ENCODE measurements at places on chromosomes 11 and 22. TPM values are rescaled to one million over a fixed set of nuclear protein-coding genes. Genes with fewer than 3 reads are reported as not detected.

Gene LPXN
- total RNA-seq, result 4.8 TPM

Gene LARGE2
- not detected for total RNA-seq

Gene SLC22A25
- total RNA-seq, result not detected

Gene RELA
- total RNA-seq, result 62.6 TPM

DNA sequence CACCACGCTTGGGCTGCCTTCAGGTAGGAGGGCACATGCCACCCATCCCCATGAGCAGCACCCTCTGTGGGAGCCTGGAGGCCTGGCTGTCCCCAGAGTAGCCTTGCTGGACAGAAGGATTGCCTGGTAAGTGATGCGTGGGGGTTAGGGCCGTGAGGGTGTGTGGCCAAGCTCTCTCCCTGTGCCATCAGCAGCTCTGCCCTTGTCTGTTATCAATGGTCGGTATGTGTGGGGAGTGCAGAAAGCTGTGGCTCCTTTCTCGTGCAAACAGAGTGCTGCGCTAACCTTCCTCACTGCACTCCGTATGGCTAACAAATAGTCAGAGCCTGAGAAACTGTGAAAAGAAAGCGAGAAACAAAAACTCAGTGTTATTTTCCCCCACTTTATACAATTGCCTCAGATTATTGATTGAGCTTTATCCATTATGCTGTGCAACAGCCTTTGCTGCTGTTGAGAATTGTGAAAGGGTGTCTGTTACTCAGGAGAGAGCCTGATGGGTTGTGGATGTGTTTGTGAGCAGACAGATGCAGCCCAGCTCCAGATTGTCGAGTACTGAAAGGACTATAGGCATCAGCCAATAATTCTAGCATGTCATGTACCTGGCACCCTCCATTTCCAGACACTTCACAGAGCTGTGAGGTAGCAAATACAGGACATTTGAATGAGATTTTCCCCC lies 432.2 kb downstream of the NTM start:
- DNase-seq, result no peak

DNA sequence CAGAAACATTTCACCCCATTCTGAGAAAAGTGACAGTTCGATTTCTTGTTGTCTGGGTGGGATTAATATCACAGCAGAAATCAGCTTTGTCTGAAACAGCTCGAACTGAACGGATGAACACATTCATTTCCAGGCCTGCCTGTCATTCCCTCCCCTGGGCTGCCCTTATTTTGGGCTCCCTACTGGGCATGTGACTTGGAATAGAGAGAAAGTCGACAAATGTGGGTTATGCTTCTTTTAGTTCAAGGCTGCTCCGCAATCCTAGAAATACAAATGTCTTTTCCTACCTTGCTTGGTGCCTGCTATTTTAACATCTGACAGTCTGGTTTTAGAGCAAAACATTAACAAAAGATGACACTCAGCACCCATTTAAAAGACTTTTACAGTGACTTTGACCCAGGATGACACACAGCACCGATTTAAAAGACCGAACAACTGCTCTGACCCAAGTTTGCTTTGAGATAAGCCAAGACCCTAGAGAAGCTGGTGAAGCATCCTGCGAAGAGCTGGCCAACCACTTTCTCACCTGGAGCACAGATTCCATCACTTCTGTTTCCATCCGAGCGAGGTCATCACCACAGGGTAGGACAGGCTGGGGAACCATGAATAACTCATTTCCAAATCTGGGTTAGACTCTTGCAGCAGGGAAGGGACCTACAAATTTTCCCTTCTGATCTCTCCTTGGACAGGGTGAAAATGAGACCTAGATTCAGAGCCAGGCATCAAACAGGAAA lies 13.1 kb downstream of the CLMP start:
- no peak for DNase-seq

Gene OR8G5
- total RNA-seq, result not detected

Gene GAL3ST1
- total RNA-seq, result 2.8 TPM

Gene SAA4
- not detected for total RNA-seq

Gene SCT
- total RNA-seq, result not detected

DNA sequence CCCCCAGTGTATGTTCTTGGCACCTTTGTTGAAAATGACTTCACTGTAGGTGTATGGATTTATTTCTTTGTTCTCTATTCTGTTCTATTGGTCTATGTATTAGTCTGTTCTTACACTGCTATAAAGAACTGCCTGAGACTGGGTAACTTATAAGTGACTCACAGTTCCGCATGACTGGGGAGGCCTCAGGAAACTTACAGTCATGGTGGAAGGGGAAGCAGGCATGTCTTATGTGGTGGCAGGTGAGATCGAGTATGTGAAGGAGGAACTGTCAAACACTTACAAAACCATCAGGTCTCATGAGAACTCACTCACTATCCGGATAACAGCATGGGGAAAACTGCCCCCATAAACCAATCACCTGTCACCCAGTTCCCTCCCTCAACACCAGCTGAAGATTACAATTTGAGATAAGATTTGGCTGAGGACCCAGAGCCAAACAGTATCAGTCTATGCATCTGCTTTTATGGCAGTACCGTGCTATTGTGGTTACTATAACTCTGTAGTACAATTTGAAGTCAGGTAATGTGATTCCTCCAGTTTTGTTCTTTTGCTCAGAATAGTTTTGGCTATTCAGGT lies 836.2 kb downstream of the DLG2 start:
- no peak for DNase-seq

Gene PKDREJ
- total RNA-seq, result not detected

DNA sequence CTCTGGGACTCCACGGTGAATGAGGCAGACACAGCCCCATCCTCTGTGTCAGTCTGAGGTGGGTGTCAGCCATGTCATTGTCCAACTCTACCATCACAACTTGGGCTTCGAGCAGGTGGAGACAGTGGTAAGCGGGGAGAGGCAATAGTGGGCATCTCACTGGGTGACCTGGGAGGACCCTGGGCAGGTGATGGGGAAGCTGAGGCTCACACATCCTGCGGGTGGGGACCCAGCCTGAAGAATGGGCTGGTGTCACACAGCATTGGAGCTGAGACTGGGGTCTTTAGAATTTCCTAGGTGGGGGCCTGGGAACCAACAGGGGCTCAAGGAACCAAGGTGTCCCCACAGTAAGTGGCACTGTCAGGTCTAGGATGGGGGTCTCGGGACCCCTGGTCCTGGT lies 7.0 kb upstream of the SMARCB1 start:
- DNase-seq, result no peak

Gene CLMP
- total RNA-seq, result 180 TPM

DNA sequence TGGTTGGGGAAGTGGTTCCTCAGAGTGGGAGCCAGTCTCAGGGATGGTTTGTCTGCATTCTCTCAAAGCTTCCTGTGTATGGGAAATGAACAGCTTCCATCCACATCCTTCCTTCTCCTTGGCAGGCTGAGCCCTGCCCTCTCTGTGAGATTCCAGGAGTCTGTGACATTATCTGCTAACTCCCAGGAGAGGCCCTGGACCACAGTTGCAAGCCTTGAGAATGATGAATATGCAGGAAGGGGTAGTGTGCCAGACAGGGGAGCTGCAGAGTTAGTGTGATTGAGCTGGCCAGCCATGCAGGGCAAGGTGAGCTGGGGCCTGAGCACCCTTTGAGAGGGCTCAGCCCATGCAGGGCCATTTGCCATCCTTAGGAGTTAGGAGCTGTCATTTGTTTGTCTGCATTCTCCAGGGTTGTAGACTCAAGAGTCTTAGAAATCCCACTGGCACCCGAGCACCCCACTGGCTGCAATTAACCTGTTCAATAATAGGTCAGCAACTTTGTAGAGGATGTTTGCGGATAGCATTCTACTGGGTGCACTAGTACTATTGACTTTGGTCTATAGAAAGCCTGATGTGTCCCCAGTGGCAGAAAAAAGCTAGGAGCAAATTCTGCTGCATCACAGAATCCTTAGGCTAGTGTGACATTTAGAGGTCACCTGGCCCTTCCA lies 299.0 kb upstream of the CADM1 start:
- no peak for DNase-seq

DNA sequence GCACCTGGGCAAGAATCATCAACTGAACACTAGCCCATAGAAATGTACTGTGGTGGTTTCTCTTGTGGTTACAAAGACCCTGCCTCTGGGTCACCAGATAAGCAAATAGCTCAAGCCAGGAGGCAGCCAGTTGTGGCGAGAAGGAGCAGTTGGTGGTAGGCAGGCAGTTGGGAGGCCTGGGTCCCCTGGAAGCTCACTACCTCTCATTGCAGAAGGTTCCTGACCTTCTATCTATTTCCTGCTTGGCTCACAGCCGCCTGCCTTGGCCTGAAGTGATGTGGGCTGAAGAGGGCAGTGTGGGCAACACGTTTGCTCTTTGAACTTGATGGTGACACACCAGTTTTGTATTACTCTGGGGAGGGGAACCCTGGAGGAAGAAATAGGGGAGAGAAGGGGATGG lies 34.7 kb downstream of the NECTIN1 start:
- no peak for DNase-seq

GRCh38 chr11:35566181-35566580 lies 40.8 kb upstream of the PAMR1 start:
- DNase-seq, result no peak

DNA sequence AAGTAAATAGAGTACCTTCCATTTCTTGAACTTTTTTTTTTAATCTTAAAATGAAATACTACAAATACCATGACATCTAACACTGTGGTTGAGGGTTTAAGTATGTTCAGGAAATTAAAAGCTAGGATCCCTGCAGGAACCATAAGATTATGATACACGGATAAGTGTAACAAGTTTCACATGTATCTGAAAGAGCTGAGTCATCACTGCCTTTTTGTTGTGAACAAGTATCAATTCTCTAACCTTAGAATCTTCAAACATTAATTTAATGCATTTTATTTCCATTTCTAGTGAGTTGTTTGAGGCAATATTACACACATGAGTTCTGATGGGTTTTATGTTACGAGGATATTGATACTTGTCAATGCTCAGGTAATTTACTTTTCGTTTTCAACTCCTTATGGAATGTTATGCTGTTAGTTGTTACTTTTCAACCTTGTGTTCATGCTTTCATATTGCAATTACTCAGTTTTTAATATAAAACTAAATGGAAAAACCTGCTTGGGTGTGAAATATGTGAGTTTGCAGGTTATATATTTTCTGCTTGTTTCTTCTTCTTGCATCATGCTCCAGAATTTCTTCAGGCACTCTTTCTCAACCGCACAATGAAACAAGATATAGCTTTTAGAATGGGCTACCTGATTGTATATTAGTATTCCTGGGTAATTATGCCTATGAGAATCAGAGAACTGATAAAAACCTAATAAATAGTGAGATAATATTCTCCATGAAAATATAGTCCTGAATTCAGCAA lies 361.3 kb upstream of the MTNR1B start:
- no peak for DNase-seq

Gene ANKK1
- not detected for total RNA-seq

GRCh38 chr11:3709977-3710376 lies 38.8 kb upstream of the CHRNA10 start:
- no peak for DNase-seq

- DNase-seq, result no peak
Measured at GRCh38 chr11:19466314-19466713, 225.6 kb upstream of the E2F8 start.

GRCh38 chr11:64499261-64500004 lies 91.6 kb upstream of the SLC22A12 start:
- DNase-seq, result no peak

Gene MSANTD2
- 16.6 TPM for total RNA-seq

- no peak for DNase-seq
Measured at GRCh38 chr22:29023172-29023796, 38.3 kb downstream of the C22orf31 start.

Gene DGAT2
- total RNA-seq, result 0.55 TPM

- DNase-seq, result no peak
Measured at GRCh38 chr22:27554841-27555456, 246.6 kb downstream of the MN1 start.

Gene SPDYC
- not detected for total RNA-seq

GRCh38 chr11:130815097-130815802 lies 101.0 kb downstream of the SNX19 start:
- no peak for DNase-seq

Gene APOL3
- 20.2 TPM for total RNA-seq

Gene KCNJ1
- total RNA-seq, result not detected

GRCh38 chr11:102882389-102883024 lies 7.7 kb upstream of the MMP12 start:
- no peak for DNase-seq

Gene B3GAT1
- total RNA-seq, result 0.28 TPM

- DNase-seq, result no peak
Measured at GRCh38 chr22:37320726-37321677, 38.7 kb downstream of the CYTH4 start.

DNA sequence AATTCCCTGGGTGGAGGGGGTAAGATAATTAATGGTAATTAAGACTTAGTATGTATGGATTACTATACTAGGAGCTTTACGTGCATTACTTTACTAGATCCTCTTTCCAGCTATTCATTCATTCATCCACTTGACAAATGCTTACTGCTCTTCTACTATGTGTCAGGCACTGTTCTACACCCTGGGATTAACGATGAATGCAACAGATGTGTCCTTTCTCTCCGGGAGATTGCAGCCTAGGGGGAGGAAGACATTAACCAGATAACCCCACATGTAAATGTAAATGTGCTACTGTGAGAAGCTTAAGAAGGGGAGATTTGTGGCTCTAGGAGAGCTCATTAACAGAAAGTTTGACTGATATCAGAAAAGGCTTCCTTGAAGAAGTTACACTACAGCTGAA lies 1.7 kb downstream of the ANKK1 start:
- no peak for DNase-seq

DNA sequence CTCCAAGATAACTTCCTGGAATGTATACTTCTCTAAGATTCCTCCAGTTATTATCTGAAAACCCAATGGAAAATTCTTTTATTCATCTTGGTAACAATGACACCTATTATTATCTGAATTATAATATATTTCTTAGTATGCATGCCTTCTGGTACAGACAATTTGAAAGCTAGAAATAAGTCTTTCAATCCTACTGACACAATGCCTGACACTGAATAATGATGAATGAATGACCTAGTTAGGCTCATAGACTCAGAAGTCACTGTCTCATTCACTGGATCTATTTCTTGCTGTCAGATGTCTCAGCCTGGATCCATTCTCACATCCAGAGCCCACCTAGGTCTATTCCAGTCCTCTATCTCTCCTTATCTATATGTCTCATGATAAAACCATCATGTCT lies 1126.7 kb upstream of the CCDC90B start:
- no peak for DNase-seq

- DNase-seq, result no peak
Measured at GRCh38 chr11:121035780-121036179, 11.9 kb downstream of the TBCEL start.

Gene CNTF
- 1.6 TPM for total RNA-seq

- no peak for DNase-seq
Measured at GRCh38 chr11:128130052-128130451, 457.3 kb downstream of the ETS1 start.

GRCh38 chr11:125128450-125128849 lies 17.0 kb upstream of the TMEM218 start:
- DNase-seq, result no peak

- no peak for DNase-seq
Measured at GRCh38 chr11:12057299-12057980, 49.0 kb upstream of the DKK3 start.

- DNase-seq, result no peak
Measured at GRCh38 chr11:130796828-130797227, 119.5 kb downstream of the SNX19 start.

Data from sigmoid colon (tissue), 7 donors.